ACHN (cell line): ENCODE measurements at places on chromosomes 1 and 21.
A peak's percentile ranks its signal among the peaks of the same experiment; 100 is the strongest.

- DNase-seq = peak; percentile 77
Measured at GRCh38 chr1:204560590-204561150, 44.5 kb downstream of the MDM4 start.

DNA sequence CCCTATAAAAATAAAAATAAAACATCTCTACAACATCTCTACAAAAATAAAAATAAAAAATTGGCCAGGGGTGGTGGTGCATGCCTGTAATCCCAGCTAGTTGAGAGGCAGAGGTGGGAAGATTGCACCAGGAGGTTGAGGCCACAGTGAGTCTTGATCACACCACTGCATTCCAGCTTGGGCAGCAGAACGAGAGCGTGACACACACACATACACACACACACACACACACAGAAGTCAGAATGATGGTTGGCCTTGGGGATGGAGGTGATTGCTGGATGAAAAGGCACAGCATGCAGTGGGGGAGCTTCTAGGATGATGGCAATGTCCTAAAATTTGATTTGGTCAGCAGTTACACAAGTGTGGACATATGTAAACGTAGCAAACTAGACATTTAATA is 69.7 kb upstream of the SOD1 start:
- no peak for DNase-seq

- DNase-seq = no peak
Measured at GRCh38 chr21:33940881-33941245, 25.3 kb upstream of the ATP5PO start.

- DNase-seq = no peak
Measured at GRCh38 chr1:103371234-103371633, 154.3 kb upstream of the RNPC3 start.

- DNase-seq = no peak
Measured at GRCh38 chr1:33014464-33015163, 22.1 kb downstream of the AK2 start.

DNA sequence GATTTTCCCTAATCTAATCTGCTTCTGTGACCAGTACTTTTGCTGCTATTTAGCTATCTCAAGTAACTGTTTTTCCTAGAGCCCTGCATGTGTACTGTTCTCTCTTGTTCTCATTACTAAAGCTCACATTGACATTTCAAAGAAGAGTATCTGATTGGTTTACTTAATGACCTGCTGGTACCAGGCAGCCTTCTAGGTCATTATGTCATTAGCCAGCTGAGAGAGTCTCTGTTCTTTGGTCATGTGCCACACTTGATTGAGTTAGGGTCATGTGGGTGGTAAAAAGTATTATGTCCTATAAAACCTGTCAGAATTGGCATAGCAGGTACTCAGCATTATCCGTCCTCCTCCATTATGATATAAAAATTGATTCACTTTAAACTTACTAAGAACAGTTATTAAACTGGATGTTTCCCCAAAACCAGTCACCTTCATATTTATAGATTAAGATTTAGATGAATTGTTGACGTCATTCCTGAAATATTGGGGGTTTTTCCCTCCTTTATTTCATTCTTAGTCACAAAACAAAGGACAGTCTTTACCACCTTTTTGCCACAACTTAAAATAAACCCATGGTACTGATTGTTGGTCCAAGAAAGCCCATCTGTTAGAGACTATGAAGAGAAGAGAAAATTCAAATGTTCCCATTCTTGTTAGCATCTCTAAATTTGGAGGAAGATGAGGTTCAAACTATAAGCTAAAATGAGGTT is 22.2 kb downstream of the FNDC5 start:
- DNase-seq = no peak

DNA sequence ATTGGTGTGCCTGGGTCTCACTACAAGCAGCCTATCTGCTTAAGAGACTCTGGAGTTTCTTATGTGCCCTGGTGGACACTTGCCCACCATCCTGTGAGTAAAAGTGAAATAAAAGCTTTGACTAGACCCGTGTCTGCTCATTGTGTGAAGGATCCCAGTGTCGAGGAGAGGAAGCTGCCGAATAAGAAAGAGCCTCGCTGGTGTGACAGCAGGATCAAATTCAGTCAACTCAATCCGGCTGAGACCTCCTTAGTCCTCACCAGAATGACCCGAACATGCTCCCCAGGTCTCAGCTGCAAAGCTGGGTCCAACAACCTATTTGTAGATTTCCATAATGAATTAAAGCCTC is 14.8 kb downstream of the CD2 start:
- no peak for DNase-seq

- DNase-seq = no peak
Measured at GRCh38 chr1:67945733-67946374, 104.6 kb downstream of the DIRAS3 start.

DNA sequence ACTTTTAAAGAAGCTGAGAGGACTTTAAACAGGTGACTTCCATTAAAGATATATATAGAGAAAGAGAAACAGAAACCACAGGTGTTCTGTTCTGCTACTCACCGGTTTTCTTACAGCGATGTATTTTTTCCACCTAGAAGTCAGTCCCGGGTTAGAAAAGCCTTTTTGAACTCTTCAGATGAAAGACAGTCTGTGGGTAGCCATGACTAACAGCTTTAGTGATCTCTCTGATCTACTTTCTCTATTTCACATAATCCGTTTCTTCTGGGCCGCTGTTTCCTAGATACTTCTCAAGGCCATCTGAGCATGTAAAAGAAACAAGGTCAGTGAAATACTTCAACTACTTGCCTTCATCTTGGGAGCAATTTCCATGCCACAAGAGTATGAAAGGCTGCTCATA is 25.1 kb downstream of the WDR64 start:
- no peak for DNase-seq

- no peak for DNase-seq
Measured at GRCh38 chr1:178066908-178067614, 26.8 kb upstream of the RASAL2 start.

GRCh38 chr1:210657806-210658205 is 329.1 kb downstream of the HHAT start:
- no peak for DNase-seq

DNA sequence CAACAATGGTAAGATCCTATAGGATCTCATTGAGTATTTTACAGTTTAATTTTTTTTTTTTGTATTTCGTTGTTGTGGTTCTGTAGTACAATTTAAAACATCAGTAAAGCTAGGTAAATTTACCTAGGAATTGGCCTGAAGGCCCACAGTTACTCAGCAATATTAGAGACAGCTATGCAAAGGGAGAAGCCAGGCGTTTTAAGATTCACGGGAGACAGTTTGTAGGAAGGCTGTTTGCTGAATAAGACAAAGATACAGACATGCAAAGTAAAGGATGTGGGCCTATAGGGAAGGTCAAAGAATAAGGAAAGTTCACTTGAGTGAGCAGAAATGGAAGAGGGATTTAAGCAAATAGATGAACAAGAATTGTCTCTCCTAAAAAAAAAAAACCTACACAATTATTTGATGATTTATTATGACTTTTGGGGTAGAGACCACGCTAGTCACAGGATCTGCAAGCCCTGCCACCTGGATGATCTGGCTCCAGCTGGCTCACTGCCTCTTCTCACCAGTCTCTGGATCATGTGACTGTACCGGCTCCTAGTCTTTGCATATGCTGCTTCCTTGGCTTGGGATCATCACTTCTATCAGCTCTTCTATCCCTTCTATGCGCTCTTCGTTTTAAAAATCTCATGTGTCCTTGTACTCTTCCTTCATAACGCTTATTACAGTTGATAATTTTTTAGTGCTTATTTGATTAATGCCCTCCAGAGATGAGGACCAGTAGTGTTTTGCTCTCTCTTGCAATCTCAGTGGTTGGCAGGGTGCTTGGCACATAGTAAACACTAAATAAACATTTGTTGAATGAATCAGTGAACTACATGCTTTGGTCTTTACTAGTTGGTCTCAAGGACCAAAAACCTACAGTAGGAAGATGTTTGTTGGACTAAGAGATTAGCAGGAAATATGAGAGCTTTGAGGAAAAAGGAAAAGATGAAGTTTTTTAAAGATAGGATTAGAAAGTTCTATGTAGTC is 14.1 kb downstream of the DYRK1A start:
- no peak for DNase-seq
